ENCODE measurements at places on chromosomes 7 and 10.

DNA sequence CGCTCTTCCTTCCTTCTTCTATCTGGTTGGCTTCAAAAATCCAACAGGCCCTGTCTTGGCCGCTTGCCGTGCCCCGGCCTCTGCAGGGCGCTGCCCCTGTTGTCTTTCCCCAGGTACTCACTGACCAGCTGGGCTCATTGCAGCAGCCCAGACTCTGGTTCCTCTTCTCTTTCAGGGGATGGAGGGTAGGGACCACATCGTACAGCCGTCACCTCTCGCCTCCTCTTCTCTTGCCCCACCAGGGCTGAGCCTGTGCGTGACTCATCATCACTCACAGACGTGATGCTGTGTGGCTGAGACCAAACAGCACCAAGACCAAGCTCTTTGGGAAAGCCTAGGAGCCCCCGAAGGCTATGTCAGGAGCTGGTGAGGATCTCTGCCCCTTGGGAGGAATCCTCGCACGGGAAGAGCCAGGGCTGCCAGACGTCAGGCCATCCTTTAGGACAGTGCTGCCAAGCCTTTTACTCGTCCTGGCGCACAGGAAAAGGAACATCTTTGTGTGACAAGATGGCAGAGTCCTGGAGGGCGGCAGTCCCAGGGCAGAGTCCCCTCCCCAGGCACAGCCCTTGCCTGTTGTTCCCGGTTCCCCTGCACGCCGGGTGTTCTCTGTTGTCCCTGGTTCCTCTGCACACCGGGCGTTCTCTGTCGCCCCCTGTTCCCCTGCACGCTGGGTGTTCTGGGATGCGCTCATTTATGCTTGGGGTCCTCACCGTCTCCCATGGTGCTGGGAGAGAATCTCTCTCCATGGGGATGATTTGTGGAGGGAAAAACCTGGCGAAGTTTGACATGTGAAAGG lies 188.5 kb upstream of the SHH start:
- no peak for DNase-seq

DNA sequence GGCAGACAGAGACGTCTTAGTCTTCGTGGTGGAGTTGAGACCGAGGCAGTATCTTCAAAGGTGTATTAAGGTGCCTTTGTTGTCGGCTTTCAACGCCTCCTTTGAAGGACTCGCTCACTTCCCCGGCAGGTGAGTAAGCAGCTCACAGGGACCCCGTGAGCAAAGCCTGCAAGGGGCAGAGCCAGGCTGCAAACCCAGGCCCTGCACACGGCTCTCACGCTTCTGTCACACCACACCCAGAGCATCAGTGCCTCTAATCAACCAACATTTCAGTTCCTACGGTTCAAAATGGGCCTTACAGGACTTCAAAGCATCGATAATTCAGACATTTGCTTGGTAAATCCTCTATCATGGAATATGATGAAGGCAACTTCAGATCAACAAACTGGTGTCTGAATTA lies 64.8 kb upstream of the INSIG1 start:
- no peak for DNase-seq

DNA sequence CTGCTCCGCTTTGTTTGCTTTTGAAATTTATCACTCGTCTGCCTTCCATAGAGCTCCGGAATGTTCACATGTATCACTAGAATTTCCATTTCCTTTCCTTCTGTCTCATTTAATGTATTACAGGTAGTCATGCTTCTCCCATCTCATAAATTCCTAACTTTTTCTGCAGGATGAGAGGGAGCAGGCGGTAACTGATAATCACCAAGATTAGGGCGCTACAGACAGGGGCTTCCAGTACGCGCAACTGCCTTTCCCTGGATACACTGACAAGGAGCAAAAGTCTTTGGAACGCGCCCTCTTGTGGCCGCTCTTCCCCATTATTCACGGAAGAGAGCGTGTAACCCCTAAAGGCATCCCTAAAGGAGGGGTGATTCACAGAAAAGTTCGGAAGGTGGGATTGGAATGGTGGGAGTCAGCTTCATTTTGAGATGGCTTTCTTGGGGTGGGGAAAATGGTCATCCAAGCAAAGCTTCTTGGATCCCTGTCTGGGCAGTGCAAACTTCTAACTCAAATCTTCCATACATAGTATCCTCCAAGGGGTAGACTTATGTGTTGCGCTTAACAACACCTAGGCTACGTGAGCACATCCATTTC lies 6.5 kb downstream of the INHBA start:
- peak; percentile 61 for DNase-seq

GRCh38 chr10:62380016-62380415 lies 5.8 kb downstream of the ZNF365 start:
- DNase-seq = no peak

DNA sequence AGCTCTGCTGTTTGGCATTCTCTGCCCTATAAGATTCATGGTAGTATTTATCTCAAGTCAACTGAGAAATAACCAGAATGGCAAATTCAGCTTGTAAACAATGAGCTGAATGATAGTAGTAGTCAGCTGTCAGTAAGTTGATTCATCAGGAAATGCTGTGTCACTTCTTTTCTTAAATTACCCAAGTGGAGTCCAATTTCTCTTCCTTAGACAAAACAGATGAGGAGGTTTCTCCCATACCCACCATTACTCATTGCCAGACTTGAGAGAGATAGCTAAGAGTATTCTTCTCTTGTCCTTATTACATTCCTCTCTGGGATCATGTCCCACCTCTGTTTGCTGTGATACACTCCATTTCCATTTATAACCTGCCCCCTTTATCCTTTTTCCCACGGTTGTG lies 159.8 kb upstream of the STEAP1 start:
- no peak for DNase-seq

DNA sequence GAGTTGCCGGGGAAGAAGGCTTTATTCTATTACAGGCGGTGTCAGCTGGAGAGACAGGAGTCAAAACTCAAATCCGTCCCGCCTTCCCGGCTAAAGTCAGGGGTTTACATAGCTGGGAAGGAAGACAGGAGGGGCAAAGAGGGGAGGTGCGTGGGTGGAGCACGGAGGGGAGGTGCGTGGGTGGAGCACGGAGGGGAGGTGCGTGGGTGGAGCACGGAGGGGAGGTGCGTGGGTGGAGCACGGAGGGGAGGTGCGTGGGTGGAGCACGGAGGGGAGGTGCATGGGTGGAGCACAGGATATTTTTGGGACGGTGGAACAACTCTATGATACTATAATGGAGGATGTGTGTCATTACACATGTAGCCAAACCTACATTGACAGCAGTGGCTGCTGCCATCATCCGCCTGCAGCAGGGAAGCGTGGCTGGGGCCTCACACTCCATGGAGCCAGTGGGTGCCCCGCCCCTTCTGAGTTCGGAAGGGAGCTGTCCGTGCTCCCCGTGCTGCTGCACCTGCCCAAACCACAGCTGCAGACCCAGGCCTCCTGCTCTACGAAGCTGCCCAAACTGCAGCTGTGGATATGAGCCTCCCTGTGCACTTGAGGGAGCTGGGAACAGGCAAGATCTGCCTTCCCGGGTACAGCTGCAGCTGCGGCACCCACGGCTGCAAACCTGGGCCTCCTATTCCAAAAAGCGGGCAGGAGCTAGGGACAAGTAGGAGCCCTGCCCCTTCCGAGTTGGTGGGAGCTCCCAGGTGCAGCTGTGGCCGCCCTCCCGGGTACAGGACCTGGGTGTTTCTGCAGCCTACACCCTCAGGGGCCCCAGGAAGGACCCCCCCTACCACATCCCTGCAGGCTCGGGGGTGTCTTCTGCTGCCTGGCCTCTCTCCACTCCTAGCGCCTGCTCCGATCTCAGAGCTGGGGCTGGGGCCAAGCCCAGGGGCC lies 119.4 kb downstream of the DYNC2I1 start:
- DNase-seq = peak; percentile 90

- no peak for DNase-seq
Observed at GRCh38 chr10:96244354-96244753, 27.0 kb downstream of the BLNK start.

GRCh38 chr7:43456200-43456599 lies 126.7 kb upstream of the STK17A start:
- DNase-seq = no peak

DNA sequence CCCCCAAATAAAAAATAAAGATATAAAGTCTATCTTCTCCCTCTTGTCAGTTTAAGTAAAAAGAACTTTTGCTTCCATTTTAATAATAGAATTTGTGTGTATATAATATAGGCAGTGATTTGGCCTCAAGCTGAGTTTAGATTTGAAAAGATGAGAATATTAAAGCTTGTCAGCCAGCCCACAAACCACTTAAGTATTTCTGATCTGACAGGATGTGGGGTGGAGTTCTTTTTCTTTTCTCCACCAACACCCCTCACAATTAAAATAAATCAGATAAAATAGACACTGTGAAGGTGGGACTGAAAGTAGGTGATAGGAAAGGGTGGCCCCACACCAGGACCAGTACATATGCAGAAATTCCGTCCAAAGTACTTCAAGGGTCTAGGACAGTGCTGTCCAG lies 714.1 kb downstream of the AUTS2 start:
- no peak for DNase-seq

GRCh38 chr10:84590327-84591193 lies 262.2 kb downstream of the CCSER2 start:
- no peak for DNase-seq

- no peak for DNase-seq
Observed at GRCh38 chr7:42319631-42320030, 82.6 kb upstream of the GLI3 start.

DNA sequence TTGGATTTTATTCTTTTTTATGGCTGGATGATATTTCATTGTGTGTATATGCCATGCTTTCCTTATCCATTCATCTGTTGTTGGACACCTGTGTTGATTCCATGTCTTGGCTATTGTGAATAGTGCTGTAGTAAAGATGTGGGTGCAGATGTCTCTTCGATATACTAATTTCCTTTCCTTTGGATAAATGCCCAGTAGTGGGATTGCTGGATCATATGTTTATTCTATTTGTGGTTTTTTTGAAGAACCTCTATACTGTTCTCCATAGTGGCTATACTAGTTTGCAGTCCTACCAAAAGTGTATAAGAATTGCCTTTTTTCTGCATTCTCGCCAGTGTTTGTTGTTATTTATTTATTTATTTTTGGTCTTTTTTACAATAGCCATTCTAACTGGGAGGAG lies 159.8 kb downstream of the WNT2 start:
- no peak for DNase-seq
